Activated T-cell treated with anti-CD3 and anti-CD28 coated beads for 1 hour (primary cell): ENCODE measurements at places on chromosomes 4 and X.

- no peak for DNase-seq
Observed at GRCh38 chr4:71832049-71832448, 48.2 kb upstream of the GC start.

GRCh38 chrX:12443534-12444098 is 305.3 kb downstream of the FRMPD4 start:
- DNase-seq: no peak

DNA sequence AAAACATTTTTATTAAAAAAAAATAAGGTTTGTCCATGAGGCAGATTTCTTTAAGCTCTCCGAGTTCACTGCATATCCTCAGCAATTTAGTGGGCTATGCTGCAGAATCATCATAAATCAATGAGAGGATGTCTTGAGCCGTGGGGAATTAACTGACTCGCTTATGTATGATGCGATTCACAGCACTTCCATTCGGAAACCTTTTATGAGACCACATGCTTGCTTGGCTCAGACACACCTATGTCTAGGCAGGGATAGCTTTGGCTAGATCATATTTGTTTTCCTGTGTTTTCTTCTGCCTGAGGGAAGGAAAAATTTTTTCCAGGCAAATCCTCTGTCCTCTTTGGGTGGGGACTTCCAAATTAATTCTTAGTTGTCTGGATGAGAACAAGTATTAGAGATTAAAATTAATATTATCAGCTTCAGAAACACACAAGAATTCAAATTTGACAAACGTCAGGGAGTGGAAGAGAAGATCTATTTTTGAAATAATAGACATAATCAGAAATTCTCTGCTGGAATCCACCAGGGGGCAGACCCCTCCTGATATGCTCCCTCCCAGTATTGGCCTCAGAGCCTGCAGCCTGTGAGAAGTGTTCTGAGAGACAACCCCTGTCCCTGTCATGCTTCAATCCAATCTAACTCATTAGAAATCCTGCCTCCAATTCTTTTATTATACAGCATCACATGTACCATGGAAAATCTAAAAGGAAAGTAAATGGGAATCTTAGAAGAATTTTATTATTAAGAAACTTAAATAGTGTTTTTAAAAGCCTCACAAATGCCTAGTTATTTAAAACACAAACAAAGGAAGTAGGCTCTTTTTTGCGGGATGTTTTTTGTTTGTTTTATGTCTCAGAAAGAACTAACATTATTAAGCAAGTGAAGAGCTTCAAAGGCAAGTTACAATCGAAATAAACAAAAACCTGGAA is 345.1 kb upstream of the TACR3 start:
- DNase-seq: no peak

DNA sequence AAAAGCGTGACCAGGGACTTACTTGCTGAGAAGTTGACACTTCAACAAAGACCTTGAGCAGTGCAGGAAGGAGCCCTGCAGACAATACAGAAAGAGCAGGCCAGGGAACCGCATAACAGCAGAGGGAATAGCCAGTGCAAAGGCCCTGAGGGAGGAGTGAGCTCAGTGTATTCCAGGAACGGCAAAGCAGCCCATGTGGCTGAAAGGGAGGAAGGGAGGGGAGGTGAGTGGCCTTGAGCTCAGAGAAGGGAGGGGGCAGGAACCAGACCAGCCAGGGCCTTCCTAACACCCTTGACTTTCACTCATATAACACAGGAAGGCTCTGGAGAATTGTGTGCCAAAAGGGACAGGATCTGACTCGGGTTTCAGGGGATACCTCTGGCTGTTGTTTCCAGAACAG is 112.2 kb downstream of the BCOR start:
- no peak for DNase-seq

DNA sequence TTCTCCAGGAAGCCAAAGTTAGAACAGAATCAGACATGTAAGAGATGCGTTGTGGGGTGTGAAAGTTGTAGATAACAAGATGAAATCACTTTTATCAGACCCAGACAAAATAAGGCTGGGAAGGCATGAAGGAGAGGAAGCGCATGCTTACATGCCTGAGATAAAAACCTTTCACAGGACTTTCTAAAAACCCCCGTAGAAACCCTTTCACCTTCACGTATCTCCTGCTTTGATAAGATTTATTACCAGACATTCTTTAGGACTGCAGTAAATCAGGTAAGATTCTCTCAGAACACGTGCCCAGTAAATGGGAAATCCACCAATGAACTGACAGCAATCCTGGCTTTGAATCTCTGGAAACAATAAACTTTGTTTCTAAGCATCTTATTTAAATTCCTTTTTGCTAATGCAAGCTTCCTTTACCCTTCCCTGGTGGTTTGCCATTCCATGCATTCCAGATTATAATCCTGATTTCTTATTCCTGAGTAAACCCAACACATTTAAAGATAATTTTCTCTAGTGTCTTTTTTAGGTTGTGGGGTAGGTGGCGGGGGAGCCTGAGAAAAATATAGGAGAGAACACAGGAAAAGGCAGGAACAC is 254.6 kb upstream of the LDB2 start:
- no peak for DNase-seq

- no peak for DNase-seq
Observed at GRCh38 chr4:5923376-5923775, 30.5 kb upstream of the CRMP1 start.
